ENCODE measurements at places on chromosomes 3 and 15. TPM values are rescaled to one million over a fixed set of nuclear protein-coding genes. Genes with fewer than 3 reads are reported as not detected.

DNA sequence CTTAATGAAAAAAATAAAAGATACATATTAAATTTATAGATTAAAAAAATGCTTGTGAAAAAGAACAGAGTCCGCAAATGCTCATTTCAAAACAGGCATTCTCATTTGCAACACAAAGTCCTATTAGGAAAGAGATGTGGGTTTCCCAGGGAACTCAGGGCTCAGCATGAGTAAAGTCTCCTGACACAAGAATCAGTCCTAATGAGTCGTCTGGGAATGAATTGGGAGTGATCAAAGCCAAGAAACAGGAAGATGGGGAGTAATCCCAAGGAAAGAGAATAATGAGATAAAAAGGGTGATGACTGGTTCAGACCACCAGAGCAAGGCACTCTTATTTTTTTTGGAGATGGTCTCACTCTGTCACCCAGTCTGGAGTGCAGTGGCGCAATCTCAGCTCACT lies 443.7 kb downstream of the NR2F2 start:
- DNase-seq: peak; percentile 27

FBXO40 gene
- not detected for total RNA-seq

DNA sequence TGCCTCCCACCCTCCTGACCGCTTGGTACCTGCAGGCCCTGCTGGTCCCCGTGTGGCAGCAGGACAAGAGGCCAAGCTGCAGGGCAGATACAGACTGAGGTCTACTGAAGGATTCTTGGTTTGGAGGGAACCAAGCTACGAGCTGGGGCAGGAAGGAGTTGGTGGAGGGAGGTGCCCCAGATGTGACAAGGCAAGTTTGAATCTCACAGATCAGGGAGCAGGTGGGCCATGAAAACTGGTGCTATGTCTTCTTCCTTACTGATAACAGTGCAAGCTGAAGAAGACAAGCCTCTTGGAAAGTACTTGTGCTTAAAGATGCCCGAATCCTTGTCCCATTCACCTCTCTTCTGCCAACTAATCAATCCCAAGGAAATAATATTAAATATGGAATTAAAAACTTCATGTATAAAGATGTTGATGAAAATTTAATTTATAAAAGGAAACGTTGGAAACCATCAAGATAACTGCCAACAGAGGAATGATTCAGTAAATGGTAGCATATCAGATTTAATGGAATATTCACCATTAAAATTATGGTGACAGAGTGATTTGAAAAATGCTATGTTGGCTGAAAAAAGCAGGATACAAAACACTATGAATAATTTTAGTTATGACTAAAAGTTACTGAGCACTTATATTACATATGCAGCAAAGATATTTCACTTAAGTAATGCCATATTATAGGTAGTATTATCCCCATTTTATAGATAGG lies 107.9 kb downstream of the MYLK start:
- no peak for DNase-seq

DNA sequence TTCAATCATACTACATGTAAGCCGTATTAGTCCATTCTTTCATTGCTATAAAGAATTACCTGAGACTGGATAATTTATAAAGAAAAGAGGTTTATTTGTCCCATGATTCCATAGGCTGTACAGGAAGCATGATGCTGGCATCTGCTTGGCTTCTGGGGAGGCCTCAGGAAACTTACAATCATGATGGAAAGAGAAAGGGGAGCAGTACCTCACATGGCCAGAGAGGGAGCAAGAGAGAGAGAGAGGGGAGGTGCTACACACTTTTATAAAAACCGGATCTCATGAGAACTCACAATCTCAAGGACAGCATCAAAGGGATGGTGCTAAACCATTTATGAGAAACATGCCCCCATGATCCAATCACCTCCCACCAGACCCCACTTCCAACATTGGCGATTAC lies 14.3 kb upstream of the CLASP2 start:
- no peak for DNase-seq

REC114 gene
- not detected for total RNA-seq

- DNase-seq: no peak
Observed at GRCh38 chr3:158769952-158770740, 31.7 kb upstream of the MFSD1 start.

GRCh38 chr15:60374628-60375081 lies 23.1 kb downstream of the ANXA2 start:
- peak; percentile 76 for DNase-seq

GRCh38 chr3:157738441-157738840 lies 235.2 kb upstream of the VEPH1 start:
- no peak for DNase-seq

DNA sequence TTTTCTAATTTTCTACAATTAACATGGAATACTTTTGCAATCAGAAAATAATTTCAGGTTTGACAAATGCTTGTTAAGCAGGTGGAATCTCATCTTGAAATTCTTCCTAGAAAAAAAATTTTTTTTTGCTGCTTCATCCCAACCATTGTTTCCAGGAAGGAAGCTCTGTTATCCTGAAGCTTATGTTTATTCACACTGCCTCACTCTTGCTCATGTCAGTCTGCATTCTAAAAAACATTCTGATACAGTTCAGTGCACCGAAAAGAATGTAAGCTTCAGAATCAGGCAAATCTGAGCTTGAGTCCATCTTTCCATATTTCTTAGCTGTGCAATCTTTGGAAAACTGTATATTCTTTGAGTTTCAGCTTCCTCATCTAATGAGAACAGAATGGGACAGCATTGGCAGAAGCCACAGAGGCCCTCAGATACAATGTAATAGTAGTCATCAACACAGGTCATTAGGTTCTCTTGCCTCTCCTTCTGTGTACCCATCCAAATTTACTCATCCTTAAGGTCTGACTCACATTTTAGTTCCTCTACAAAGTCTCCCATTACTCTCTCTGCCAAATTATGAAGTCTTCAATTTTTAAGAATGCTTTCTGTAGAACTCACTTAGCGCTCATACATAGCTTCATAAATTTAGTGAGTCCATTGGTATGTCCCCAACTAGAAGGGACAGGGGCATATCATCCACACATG lies 881.8 kb upstream of the NR2F2 start:
- DNase-seq: no peak

- no peak for DNase-seq
Observed at GRCh38 chr15:101091080-101092017, 160.5 kb downstream of the CHSY1 start.

DNA sequence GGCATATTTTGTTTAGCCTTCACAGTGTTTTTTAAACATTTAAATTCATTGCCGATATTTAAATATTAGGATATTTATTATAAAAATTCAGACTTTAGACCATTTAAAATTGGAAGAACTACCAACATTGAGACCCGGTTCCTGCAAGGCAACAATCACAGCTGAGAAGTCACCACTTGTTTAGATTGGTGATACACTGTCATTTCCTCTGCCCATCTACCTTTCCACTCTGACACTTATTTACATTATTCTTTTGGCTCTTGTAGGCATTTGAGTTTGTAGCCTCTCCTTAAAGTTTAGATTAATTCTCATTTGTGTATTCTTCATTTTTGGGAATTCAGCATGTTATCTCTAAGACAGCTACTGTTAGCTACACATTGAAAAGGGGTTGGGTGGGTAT lies 10.3 kb upstream of the IL20RB start:
- no peak for DNase-seq

TRIM42 gene
- total RNA-seq: not detected

ZNF860 gene
- total RNA-seq: 0.29 TPM

DNA sequence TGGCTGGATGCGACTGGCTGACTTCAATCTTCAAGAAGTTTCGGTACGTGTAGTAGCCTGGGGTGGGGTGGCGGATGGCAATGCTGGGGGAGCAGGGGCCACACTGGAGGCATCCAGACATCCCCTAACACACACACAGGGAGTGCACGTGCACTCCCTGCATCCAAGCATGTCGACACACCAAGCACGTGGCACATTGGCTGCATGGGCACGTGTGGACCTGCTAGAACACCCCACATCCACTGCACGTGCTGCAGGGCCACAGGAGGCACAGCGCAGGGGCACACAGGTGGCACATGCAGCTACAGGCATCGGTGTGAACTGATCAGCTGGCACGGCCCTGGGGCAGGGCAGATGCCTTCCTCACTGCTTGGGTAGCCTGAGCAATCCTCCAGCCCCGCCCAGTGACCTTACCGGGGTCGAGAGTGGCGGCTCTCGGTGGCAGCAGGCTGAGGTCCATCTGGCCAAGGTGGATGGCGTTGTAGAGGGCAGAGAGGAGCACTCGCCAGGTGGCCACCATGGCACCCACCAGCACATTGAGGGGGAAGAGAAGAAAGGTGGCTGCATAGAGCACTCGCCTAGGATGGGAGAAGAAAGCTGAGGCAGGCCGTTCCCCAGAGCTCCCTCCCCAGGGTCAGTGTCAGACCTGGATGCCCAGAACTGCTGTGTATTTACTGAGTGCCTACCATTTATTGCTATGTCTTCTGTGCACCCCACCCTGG lies 7.5 kb downstream of the ISLR start:
- DNase-seq: no peak

DNA sequence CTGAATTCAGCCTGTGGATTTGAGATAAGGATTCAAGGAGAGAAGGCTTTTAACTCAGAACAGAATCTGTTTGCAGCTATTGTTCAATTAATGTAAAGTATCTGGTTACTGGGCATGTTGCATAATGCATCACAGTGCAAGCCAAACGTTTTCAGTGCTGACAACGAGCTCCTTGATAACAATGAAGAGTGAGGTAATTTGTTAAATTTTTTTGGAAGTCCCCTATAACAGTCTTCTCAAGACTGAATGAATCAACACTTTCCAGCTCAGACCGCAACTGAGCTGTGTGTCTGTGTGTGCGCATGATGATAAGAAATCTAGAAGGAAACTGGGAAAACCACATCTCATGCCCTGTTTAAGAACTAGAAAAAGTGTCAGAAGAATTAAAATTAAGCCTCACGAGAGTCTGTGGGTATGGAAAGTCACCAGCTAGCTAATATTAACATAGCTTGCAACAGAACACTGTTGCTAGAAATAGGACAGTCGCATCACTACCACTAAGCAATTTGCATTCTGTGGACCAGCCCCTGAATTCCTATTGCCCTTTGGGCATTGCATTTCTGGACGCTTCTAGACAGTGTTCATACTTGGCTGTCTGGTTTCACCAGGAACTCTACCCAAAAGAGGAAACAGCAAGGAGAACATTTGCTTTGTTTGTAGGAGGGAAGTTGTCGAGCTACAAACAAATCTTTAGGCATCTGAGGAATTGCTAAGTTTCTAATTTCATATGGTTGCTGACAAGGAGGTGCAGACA lies 43.7 kb upstream of the ATP2C1 start:
- DNase-seq: no peak

CACNA2D2 gene
- 0.14 TPM for total RNA-seq

- no peak for DNase-seq
Observed at GRCh38 chr15:63946524-63947065, 99.7 kb downstream of the DAPK2 start.

- DNase-seq: no peak
Observed at GRCh38 chr15:101110681-101111569, 140.9 kb downstream of the CHSY1 start.

DNA sequence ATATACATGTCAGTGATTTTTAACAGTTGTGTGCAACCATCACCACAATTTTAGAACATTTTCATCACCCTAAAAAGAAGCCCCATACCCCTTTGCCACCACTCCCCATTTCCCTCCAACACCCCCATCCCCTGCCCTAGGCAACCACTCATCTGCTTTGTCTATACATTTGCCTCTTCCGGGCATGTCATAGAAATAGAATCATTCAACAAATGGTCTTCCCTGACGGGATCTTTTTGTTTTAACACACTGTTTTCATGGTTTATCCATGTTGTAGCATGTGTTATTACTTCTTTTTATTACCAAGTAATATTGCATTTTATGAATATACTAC lies 4.0 kb downstream of the VILL start:
- no peak for DNase-seq

SPESP1 gene
- 2.1 TPM for total RNA-seq

All from epithelial cell of proximal tubule (primary cell).